ENCODE measurements at places on chromosomes 5 and 9.

DNA sequence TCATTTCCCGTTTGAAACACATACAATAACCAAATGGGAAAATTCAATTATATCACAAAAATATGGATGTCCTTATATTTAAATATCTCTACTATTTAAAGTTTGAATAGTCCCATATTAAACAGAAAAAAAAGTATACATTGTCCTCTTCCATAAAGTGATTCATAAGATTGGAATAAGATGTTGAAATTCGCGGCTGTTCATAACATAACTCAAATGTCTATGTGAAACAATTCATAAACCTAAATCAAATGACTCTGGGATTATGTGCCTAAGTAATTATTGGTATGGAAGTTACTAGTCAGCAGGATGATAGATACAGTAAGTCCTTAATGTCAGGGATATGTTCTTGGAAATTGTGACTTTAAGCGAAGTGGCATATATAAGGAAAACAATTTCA is 3.9 kb upstream of the EFNA5 start:
- no peak for DNase-seq

GRCh38 chr9:129282731-129283211 is 104.7 kb upstream of the IER5L start:
- DNase-seq: no peak

GRCh38 chr9:101566904-101567724 is 27.7 kb downstream of the PPP3R2 start:
- no peak for DNase-seq

GRCh38 chr5:172403817-172404216 is 50.5 kb downstream of the SH3PXD2B start:
- DNase-seq: no peak

- DNase-seq: no peak
These were observed 50.8 kb upstream of the CTNNA1 start for GRCh38 chr5:138702166-138703077.

- no peak for DNase-seq
These were observed 130.3 kb downstream of the ENTREP1 start for GRCh38 chr9:69455311-69455710.

DNA sequence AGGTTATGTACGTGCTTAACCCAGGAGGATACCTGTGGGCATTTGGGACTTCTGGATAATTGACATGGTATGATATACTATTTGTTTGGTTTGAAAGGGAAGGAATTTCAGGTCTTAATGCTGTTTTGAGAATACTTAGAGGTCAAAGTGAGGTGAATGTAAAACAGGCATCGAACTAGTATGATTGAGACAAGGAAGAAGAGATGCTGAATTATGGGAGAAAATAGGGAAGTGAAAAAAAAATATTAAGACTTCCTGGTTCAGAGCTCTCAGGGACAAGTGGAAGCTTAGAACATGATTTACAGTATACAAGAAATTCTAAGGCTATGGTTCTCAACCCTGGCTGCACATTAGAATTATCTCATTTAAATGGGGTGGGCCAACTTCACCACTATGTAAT is 115.3 kb downstream of the CD180 start:
- DNase-seq: no peak
